Thymus (tissue), 14 donors: ENCODE measurements at places on chromosomes 11 and 22. TPM values are rescaled to one million over a fixed set of nuclear protein-coding genes. Genes with fewer than 3 reads are reported as not detected.

- no peak for DNase-seq
Measured at GRCh38 chr22:48757985-48758561, 1069.6 kb downstream of the BRD1 start.

The CCDC73 gene
- 0.05 TPM for total RNA-seq

The TTC9C gene
- 37.8 TPM for total RNA-seq

DNA sequence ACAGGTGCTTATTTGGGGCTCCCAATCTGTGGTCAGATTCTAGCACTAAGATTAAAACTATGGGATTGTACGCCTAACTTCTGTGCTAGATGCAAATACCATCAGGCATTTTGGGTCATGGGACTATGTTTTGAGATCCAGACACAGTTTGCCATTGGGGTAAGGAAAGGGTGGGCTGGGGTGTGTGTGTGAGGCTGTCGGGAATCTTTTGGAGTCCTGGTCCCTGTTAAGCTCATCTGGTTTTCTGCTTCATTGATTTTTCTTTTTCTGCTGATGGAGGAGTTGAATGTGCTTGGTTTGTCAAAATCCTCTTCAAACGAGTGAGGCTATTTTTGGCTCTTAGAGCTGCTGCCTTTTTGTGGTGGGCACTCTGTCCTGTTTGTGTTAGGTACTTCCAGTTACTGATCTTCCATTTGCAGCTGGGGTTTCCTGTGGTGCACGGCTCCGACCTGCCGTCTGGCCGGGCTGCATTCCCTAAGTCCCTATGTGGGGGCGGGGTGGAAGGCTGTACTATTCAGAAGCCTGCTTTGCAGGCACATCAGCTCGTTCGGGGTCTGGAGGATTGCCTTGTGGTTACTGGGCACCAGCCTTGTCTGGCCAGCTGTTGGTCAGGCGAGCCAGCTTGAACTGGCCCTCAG lies 2.9 kb downstream of the BCR start:
- DNase-seq, result peak; percentile 21

GRCh38 chr22:18145676-18146388 lies 4.1 kb upstream of the USP18 start:
- no peak for DNase-seq

DNA sequence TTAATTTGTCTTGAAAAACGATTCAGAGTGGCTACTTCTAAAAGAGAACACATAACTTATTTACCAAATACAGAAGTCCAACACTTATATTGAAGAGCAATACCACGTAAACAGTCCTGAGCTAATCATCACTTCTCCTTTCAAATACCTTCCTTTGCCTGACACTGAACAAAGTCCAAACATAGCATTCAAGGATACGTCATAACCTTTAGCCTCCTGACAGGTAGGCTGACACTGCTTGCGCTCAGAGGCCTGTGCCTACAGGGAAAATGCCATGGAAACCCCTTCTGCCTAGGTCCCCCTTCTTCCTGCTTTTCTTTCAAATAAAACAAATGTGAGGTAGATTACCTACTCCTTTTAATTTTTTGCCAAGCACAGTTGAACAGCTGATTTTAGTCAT lies 510.0 kb downstream of the INSC start:
- DNase-seq, result no peak

- DNase-seq, result no peak
Measured at GRCh38 chr22:37282385-37282677, at the start of gene CYTH4. Gene CYTH4 (plus strand): TSS chr22:37282508. CDS start chr22:37282570, 62 bp downstream.

DNA sequence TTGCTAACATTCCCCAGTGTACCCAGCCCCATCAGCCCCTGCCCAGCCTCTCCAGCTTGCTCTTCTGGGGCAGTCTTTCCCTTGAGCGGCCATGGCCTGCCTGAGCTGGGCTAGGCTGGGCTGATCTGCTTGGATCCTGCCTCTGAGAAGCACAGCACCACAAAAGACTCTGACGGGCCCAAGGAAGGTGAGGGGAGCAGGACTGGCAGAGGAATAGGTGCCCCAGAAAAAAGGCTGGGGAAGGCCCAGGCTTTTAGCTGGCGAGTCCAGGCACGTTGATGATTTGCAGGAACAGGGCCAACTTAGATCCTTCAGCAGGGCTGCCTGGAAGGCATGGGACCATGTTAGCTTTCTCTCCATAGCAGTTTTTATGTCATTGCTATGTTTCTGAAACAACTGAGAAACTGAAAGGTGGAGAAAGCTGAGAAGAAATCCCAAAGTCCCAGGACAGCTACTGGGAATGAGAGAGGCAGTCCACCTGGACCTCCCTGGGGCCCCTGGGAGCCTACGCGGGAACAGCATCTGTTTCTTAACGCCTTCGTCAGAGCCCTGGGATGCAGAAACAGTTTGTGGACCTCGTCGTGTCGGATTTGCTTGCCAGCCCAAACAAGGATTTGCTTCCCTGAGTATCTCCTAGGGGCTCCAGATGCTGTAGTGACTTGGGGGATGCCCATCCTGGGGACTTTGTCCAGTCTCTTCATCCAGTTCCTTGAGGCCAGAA lies 24.4 kb upstream of the FXYD6 start:
- DNase-seq, result no peak

DNA sequence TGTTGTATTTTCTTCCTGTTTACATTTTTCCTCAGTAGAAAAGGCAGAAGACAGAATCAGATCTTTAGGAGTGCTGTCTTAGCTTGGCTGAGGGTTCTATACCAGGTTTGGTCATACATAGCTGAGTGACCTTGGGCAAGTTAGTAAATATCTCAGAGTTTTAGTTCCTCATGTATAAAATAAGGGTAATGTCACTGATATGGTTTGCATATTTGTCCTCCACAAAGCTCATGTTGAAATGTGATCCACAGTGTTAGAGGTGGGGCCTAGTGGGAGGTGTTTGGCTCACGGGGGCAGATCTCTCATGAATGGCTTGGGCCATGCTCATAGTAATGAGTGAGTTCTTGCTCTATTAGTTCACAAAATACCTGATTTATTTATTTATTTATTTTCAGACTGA lies 7.5 kb upstream of the HTR3A start:
- DNase-seq, result no peak

- no peak for DNase-seq
Measured at GRCh38 chr11:115132436-115133228, 371.6 kb downstream of the CADM1 start.

DNA sequence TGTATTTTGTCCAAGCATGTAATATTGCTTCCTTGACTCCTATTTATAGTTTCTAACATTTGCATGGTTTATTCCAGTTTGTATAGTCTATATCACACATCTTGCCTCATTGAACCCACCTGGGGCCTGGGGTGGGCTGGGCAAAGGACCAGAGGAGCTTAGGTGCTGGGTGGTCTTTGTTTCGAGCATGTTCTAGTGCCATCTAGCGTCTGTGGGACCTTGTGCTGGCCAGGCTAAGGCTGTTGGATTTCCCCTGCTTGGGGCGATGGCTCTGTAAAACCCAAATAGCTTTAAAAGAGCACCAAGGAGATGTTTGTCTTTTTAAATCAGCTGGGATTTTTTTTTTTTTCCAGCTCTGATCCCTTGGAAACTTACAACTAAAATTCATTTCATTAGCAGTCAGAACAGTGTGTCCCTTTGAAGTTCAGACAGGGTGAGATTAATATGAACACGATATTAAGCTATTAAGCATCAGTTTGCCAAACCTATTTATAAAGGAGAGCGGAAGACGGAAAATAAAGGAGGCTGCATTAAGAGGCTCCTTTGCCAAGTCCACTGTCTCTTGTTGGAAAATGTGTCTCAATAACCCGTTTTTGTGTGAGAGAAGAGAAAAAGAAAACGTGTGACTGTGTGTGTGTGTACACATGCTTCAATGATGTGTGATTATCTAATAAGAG lies 157.4 kb downstream of the COMMD9 start:
- no peak for DNase-seq

The CHST1 gene
- 0.80 TPM for total RNA-seq

The VPS26B gene
- total RNA-seq, result 33.1 TPM

- no peak for DNase-seq
Measured at GRCh38 chr22:49136816-49137180, 690.9 kb downstream of the BRD1 start.

DNA sequence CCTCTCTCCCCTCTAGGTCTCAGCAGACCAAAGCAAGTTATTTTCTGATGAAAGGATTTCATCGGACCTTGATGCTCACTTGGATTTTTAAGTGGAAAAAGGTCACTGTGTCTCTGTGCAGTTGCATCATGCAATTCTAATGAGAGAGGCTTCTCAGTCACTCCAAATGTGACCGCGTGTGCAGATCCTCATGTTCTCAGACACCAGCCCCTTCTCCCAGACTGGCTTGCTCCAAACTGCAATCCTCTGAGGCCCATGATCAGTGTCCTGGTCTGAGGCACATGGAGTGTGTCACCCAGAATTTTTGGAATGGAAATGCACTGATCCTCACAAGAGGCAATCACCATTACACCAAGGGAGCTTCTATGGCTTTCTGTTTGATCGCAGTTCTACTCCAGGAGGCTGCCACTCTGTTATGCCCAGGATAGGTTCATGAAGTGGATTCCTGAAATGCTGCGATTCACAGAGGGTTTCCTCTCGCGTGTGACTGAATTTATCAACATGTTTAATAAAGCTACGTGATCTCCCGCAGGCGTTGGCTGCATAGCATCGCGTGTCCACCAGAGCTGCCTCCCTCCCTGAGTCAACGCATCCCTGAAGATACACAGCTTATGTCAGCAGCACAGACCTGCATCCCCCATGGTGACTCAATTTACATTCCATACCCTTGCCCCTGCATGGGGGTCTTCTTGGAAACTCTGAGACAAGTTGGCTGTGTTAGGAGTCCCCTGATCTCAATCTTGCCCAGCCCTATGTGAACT lies 544.6 kb upstream of the B3GAT1 start:
- no peak for DNase-seq

- DNase-seq, result no peak
Measured at GRCh38 chr22:17891481-17892167, 117.4 kb upstream of the BID start.

DNA sequence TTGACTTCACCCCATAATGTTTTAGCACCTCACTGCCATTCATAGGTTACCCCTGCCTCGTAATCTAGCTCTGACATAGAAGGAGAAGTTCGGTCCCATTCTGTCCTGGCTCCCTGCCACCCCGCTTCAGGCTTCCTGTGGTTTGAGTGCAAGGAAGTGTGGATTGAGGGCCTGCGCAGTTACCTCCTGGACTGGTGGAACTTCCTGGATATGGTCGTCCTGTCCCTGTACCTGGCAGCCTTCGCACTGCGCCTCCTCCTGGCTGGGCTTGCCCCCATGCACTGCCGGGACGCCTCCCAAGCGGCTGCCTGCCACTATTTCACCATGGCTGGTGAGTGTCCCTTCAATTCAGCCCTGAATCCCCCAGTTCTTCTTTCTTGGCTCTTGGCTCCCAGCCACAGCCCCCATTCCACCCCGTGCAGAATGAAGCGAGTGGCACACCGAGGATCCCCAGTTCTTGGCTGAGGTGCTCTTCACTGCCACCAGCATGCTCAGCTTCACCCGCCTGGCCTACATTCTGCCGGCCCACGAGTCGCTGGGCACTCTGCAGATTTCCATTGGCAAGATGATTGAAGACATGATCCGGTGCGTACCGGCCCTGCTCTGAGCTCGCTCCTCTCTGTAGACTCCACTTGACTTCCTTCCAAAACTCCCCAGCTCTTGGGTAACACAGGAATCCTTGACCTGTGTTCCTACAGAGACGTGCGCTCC lies 15.4 kb downstream of the ART5 start:
- DNase-seq, result no peak

GRCh38 chr11:61367406-61367805 lies 5.2 kb downstream of the TMEM138 start:
- no peak for DNase-seq

The GPR83 gene
- 0.14 TPM for total RNA-seq

The CCDC89 gene
- total RNA-seq, result 0.66 TPM

The GPHA2 gene
- total RNA-seq, result 0.47 TPM

DNA sequence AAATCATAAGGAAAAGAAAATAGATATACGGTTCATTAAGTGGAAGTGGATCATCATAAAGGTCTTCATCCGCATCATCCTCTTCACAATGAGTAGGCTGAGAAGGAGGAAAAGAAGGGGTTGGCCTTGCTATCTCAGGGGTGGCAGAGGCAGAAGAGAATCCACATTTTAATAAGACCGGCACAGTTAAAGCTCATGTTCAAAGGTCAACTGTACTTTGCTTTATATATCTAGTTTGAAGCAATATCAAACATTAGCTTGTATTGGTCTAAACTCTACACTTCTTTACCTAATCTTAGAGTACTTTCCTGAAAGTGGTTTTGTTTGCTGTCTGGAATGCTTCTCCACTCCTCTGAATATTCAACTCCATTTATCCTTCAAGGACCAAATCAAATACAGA lies 5.7 kb upstream of the PPFIBP2 start:
- DNase-seq, result no peak

DNA sequence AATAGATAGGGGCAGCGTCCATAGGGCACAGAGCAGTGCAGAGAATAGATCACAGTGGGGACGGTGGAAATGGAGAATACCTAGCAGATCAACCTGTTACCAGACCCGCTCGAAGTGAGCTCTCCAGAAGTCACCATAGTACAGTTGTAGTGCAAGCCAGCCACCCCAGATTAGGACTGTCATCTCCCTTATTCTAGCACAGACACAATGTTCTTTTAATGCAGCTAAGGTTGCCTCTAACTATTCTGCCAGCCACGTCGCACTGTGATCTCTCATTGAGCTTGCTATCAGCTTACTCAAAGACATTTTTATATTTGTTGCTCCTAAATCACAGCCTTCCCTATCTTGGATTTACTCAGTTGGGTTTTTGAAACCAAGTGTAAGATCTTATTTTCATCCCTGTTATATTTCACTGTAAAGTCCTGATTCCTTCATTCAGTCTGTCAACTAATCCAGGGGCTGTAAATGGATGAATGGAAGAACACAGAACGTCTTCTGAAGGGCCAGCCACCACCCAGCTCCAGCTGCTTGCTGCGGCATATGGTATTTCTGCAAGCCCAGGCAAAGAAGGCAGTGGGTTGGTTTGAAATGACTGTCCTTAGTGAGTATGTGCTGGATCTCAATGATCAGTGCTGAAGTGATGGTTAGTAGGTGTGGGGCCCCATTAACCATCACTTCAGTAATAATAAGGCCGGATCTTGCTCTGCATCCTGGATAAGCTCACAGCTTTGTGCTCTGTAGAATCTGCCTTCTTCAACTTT lies 3.4 kb downstream of the PARVA start:
- no peak for DNase-seq

- DNase-seq, result no peak
Measured at GRCh38 chr11:75632962-75633361, 35.9 kb downstream of the MAP6 start.
